ENCODE measurements at places on chromosomes 2 and 18.

- no peak for DNase-seq
These were observed 39.7 kb upstream of the LYPD6 start for GRCh38 chr2:149290662-149291061.

GRCh38 chr2:129872446-129872845, 107.0 kb upstream of the RAB6C start:
- no peak for DNase-seq

DNA sequence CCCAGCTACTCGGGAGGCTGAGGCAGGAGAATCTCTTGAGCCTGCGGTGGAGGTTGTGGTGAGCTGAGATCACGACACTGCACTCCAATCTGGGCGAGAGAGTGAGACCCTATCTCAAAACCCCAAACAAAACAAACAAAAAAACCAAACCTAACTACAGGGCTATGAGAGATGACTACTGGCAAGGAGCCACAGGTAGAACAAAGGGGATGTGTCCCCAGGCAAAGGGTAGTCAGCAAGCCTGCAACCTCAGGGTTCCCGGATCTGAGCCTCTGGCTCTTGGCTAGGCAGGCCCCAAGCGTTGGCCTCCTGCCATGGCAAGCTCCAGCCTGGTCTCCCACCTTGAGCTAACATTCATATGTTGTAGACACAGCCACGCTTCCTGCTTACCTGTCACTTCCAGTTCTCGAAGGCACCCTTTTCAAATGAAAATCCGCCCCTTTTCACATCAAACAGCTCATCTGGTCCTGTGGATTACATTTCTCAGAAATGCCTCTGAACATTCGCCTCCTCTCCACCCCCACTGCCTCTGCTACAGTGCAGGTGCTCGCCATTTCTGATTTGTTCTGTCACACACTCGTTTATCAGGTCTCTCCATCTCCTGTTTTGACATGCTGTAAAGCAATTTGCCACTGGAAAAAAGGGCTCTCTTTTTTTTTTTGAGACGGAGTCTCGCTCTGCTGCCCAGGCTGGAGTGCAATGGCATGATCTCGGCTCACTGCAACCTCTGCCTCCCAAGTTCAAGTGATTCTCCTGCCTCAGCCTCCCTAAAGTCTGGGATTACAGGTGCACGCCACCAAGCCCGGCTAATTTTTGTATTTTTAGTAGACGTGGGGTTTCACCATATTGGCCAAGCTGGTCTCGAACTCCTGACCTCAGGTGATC, 13.1 kb upstream of the ACTR3 start:
- DNase-seq = peak; percentile 78

DNA sequence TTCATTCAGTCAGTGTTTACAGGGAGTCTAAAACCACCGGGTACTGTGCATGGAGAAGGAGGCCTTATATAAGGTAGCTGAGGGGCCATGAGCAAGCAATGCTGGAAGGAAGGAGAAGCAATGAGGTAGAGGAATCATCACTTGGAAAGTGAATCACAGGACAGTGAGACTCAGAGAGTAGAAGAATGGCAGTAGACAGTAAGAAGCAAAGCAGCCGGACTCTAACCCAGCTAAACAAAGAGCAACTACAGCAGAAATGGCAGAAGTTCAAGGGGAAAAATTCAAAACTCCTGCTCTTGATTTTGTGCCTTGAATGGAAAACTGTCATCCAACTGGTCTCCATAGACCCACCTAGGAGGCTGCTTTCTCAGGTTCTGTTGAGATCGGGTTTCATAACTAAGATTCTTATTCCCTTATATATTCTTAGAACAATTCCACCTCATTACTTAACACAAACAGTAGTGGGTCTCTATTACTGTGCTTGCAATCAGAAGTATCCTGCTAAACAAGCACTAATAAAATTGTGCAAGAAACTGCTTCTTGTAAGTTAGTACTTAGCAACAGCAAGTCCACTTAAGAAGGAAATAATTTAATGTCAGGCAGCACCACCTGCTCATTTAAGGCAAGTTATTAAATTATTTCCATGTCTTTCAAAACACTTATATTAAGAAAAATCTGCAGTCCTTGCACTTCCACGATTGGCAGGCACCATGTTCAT, 68.0 kb downstream of the RBMS1 start:
- no peak for DNase-seq

DNA sequence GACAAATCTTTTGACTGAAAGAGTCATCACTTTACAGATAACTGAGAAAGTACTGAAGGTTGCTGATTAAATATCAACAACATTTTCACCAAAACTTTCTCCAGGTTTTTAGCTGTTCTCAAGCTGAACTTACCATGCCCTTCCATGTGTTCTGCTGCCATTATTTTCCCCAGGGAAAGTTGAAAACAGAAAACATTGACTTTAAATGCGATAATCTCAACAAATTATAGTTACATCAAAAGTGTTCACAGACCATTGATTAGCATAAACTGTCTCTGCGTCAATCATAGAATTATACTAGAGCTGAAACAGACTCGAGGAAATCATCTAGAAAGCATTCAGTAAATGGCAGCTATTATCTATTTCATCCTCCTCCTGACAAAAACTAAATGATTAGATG, 51.4 kb downstream of the TRAPPC8 start:
- no peak for DNase-seq

GRCh38 chr2:171406044-171406443, 27.7 kb downstream of the METTL8 start:
- no peak for DNase-seq

DNA sequence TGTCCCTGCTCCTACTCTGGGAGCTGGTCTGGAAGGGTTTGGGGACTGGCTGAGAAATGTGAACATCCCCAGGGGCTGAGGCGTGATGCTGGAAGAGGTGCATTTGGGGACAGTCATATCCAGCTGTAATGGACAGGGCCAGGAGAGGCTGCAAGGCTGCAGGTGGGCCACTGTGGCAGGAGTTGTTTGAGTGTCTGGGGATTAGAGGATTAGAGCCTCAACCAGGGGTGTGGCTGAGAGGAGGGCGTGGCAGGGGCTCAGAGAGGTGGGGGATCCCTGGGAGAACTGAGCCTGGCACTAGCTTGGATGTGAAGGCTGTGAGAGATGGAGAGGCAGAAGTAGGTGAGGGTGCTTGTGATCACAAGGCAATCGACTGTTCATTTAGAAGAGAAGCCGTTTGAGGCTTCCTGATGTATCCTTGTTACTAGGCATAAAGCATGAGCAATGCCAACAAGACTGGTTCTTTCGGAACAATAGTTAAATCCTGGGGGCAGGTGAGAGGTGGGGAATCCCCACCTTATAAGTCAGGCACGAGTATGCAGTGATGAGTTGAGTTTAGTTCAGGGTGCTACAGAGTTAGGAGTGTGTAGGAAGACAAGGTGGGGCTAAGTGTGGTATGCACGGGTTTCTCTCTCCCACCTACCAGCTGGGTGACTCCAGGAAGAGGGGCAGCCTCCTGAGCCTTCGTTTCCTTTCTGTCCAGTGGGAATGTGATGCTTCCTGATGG, 31.9 kb downstream of the SH3RF3 start:
- DNase-seq = no peak

DNA sequence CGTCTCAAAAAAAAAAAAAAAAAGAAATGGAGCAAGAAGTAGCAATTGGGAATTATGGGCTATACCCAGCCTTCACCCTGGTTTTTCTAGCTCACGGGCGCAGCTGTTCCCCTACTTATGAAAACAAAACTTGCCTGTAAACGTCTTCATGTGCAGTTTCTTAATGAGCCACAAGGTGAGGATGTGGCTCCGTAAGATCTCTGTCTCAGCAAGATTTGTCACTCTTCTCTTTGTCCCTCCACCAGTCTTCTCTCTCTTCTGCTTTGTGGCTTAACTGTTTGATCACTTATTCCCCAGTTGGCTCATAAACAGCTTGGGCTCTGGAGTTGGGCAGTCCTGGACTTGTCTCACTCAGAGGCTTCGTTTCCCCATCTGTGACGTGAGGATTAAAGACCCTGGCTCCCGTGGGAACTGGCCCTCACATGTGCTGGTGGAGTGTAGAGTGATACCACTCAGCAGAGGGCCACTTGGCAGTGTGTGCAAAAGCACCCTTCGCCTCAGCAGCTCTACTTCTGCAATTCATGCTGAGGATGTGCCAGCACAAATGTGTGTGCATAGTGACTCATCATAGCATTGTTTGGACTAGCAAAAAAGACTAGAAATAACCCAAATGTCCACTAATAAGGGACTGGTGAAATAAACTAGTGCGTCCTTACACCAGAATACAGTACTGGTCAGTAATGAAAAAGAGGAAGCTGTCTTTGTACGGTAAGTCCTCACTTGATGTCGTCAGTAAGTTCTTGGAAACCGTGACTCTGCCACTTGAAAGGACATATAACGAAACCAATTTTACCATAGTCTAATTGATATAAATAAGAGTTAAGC, 8.7 kb downstream of the CEP68 start:
- peak; percentile 73 for DNase-seq

DNA sequence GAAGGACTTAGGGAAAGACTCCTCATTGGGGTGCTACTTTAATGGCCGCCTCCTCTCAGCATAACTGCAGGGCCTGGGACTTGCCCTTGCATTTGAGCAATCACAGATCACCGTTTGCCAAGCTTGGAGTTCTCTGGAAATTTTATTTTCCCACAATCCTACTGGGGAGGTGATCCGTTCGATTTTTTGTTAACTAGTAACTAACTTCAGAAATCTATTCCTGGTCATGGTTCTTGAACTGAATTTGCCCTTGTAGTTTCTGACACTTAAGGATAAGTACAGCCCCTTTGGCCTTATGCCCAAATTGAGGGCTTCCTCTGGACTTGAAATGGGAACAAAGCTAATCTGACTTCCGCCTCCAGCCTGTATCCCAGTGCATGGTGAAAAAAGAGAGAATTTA, 60.5 kb upstream of the ST3GAL5 start:
- DNase-seq = no peak

DNA sequence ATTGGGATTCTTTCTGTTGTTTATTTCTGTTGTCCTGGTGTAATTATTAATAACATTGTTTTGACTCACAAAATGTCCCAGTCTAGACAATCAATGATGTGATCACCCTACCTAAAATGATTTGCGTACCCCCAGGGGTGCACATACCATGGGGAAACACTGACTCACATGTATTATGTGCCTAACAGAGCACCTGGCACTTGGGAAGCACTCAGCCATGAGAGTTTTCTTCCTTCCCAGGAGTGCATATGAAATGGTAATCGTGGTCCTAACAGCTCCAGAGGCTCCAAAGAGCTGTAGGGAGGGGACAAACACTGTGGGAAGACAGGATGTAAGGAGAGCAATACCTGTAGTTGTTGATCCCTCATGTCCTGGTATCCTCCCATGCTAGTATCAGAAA, 187.8 kb upstream of the ERBB4 start:
- DNase-seq = no peak

- DNase-seq = no peak
These were observed 130.2 kb upstream of the DLX2 start for GRCh38 chr2:172232708-172233396.

- DNase-seq = no peak
These were observed 151.7 kb upstream of the ZNF521 start for GRCh38 chr18:25503567-25504081.

DNA sequence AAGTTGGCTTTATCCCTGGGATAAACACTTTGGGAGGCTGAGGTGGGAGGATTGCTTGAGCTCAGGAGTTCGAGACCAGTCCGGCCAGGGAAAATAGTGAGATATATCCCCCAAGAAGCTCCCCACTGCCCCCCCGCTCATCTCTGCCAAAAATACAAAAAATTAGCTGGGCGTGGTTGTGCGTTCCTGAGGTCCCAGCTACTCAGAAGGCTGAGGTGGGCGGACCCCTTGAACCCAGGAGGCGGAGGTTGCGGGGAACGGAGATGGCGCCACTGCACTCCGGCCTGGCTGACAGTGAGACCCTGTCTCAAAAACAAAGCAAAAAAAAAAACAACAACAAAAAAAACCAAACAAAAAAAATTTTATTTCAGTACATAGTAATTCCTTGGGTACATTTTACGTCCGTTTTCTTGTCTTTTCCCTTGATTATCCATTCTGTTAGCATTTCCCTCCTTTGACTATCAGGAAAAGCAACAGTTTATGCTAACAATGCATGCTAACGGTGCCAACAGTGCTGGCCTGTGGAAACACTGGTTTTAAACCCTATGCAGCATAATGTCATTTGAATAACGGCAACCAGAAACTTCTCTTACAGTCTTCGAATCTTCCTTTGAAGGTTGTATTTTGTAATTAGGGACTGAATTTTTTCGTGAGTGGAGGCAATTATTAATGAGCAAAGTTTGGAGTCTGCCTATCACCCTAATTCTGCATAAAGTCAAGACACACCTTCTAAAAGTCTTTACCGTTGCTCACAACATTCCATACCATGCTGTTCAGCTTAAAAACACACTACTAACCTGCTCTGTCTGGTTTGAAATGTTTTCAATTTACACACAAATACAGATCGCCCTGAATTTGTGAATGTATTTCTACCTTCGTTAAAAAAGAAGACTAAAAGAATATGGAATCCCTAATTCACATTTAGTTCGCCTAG, 721 bp upstream of the MIB1 start:
- no peak for DNase-seq

GRCh38 chr18:56248610-56249235, 389.7 kb downstream of the TXNL1 start:
- no peak for DNase-seq

DNA sequence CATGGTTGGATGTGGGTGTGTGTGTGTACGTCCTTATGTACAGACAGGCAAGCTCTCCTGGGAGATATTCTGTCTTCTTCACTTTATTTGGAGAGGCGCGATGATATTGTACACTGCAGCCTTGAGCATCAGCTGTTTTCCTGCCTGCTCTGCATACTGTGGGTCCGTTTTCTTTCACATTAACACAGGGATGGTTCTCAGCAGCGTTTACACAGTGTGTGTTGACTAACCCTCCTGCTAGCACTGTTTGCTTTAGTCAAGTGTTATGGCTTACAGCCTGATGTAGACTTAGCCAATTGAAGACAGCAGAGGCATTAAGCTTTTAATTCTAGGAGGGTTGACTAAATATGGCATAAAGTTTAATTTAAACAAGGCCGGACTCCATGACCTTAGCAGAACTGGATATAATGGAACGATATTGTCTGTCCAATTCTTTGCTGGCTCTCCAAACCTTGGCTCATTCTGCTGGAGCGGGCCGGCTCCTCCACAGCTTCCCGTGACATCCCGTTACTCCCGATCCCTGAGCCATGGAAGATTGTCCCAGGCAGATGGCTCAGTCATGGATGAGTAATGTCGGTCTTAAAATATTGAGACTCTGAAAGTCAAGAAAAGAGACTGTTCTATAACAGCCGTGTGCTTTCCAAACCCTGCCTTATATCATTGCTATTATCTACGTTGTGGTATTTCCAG, 134.7 kb downstream of the TPGS2 start:
- no peak for DNase-seq

DNA sequence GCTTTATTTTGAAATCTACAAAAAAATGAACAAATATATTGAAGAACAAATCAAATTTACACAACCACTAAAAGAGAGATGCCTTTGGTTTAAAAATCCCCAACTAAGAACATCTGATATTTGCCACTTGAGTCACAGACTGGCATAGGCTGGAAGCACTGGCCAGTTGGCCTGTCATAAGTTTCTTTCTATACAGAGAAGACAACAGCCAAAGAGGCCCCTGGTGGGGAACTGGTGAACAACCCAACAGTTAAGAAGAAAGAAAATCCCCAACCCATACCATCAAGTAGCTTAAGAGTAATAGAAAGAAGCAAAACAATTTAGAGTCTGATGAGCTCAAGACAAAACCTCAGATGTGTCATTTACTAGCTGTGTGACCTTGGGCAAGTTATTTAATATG, 45.5 kb downstream of the OSR1 start:
- DNase-seq = no peak

GRCh38 chr18:74342416-74343043, 26.9 kb downstream of the C18orf63 start:
- peak; percentile 36 for DNase-seq

GRCh38 chr2:73969356-73969755, 15.4 kb upstream of the TET3 start:
- no peak for DNase-seq
